T1000 (cell line): ENCODE measurements at places on chromosomes 6 and 20.

- DNase-seq: peak; percentile 32
Measured at GRCh38 chr6:125812394-125813292, 21.9 kb downstream of the NCOA7 start.

DNA sequence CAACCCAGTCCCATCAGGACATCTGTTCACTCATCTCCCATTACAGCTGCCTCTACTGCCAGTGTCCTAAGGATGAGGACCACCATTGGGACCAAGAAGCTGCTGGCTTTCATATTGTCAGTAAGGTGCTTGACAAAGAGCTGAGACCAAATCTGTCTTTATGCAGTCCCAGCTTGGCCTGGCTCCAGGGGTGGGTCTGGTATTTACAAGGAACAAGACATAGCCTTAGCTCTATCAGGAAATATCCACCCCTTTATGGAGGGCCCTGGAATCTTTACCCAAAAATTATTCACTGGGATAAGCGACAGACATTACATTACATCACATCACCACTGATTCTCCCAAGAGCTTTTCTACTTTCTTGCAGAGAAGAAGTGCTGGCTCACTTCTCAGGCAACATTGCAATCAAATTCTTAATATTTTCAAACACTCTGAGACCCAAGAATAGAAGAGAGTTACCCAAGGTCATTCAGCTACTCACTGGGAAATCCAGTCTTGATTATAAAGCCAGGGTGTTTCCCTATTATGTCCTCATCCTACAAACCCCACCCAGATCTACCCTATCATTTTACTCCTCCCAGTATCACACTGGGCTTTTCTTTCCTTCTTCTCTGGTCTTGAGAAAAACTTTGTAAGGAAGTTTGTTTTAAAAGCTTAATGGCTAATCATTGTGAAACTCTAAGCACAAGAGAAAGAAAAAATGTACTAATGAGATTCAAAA is 11.5 kb upstream of the PI3 start:
- DNase-seq: no peak

DNA sequence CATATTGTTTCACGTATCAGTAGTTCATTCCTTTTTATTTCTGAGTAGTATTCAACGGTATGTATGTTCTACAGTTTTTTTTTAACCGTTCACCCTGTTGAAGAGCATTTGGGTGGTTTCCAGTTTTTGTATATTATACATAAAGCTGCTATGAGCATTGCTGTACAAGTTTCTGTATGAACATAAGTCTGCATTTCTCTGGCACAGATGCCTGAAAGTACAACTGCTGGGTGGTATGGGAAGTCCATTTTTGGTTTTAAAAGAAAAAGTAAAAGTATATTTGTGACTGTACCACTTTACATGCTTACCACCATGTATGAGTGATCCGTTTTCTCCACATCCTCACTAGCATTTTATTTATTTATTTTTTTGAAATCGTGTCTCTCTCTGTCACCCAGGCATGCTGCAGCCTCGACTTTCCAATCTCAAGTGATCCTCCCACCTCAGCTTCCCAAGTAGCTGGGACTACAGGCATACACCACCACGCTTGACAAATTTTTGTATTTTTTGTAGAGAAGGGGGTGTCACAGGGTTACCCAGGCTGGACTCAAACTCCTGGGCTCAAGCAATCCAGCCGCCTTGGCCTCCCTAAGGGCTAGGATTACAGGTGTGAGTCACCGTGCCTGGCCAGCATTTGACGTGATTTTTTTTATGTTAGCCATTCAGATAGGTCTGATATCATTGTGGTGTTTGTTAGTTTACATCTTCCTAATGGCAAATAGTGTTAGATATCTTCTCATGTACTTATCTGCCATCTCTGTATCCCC is 11.0 kb upstream of the SIM1 start:
- DNase-seq: peak; percentile 4

- no peak for DNase-seq
Measured at GRCh38 chr6:85920782-85921181, 278.1 kb upstream of the SYNCRIP start.

GRCh38 chr6:45350186-45350710 is 22.1 kb downstream of the RUNX2 start:
- DNase-seq: no peak

- DNase-seq: no peak
Measured at GRCh38 chr20:57473246-57474048, 51.5 kb downstream of the CTCFL start.

DNA sequence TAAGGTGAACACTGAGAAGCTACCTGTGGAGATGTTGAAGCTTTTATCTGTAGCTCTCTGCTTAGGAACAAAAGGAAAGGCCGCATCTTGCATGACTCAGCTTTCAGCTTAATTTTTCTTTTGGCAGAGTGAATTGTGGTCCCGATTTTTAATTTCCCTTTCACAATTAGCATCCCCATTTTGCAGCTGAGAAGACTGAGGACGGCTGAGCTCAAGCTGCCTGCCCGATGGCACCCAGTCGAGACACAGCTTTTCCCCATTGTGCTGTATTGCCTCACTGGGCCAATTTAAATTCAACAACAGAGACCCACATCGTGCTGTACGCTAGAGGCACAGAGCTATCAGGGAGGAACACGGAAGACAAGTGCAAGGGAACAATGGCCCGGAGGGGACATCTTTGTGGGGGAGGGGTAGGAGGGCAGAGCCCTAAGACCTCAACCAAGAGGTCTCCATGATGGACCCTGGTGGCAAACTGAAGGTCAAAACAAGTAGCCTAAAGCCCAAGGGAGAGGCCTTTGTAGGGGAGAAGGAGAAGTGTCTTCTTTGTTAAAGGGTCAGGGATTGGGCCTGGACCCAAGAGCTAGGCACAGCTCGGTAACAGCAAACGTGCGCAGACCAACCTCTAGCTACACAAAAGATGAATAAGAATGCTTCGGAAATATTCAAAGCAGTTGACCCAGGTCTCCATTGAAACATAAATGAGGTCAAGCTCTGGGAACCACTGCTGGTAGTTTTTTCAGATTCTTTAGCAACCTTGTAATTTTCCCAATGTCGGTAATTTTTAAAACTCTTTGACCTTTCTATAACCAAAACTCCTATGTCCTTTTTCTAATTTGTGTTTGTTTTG is 13.3 kb upstream of the QKI start:
- DNase-seq: no peak

DNA sequence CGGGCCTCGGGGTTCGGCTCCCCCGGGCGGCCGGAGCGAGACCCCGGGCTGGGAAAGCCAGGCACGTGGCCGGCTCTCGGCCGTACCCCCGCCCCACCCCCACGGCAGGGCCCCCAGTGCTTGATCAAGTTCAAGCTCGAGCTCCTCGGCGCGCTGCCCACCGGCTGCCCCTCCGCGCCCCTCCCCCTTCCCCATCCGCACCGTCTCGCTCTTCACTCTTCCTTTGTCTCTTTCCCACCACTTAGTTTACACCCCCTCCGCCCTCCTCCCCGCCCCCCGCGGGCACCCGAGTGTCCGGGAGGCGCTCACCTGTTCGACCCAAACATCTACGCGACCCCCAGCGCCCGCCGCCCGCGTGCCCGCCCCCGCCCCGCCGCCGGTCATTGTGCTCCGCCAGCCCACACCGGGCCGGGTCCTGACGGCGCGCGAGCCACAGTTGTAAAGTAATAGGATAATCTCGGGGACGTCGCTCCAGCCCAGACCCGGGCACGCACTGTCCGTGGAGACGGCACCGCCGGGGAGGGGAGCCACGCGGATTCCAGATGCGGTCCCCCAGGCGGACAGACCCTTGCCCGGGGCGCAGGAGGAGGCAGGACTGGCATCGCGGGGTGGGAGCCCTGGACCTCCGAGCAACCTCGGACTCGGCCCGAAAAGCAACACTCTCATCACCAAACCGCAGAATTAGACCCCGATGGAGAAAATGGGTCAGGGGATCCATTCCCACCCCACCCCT is 100.7 kb downstream of the NOL4L start:
- DNase-seq: no peak

DNA sequence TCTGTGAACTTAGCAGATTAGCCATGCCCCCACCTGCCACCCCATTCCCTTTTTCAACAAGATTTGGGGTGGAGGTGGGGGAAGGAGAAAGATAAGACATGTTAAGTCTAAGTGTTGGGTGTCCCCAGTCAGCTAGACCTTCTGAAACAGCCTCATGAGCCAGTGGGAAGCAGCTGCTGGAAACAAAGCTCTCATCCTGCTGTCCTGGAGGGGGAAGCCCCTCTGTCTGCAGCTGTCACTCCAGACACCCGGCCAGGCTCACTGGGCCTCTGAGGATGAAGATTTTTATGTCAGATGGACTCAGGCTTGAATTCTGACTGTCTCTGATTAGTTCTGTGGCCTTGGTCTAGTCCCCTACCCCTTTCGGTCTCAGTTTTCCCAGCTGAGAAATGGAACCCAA is 1.1 kb downstream of the BPIFB3 start:
- DNase-seq: no peak

GRCh38 chr6:34170346-34170745 is 24.5 kb upstream of the GRM4 start:
- no peak for DNase-seq

GRCh38 chr20:62011938-62012534 is 53.6 kb downstream of the TAF4 start:
- no peak for DNase-seq

- DNase-seq: no peak
Measured at GRCh38 chr6:140107216-140107615, 732.8 kb upstream of the CITED2 start.
